Progenitor cell of endocrine pancreas (in vitro differentiated cells): ENCODE measurements at places on chromosomes 2 and 18.

DNA sequence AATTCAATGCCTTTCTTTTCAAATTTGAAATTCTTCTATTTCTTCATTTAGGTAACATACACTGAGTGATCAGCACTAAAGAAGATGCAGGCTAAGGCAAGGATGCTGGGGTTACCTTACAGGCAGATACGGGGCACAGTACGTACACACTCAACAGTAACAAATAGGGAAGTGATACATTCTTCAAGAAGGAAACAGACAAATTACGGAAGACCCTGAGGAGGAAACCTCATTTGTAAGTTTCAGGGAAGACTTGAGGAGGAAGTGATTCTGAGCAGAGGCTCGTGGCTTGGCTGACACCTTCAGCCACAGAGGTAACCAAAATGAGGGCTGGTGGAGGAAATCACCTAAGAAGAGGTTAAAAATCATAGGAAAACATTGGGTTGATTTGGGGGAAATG, 1108.3 kb upstream of the KLHL29 start:
- no peak overlapping the region for H3K4me3 ChIP-seq
- DNase-seq, result no peak
- no peak overlapping the region for H3K27ac ChIP-seq

GRCh38 chr2:144965172-144965571, 445.3 kb upstream of the ZEB2 start:
- H3K36me3 ChIP-seq, result peaks cover 6% of the 10 kb centered on the region
- H3K27ac ChIP-seq, result no peak overlapping the region
- H3K27me3 ChIP-seq, result no peaks in the 10 kb centered on the region

GRCh38 chr2:212318636-212319035, 220.0 kb downstream of the ERBB4 start:
- peaks cover 22% of the 10 kb centered on the region for H3K4me1 ChIP-seq
- no peaks in the 10 kb centered on the region for H3K36me3 ChIP-seq
- no peaks in the 10 kb centered on the region for H3K27me3 ChIP-seq
- H3K27ac ChIP-seq, result no peak overlapping the region

- H3K27ac ChIP-seq, result no peak overlapping the region
- DNase-seq, result no peak
- peaks cover 1% of the 10 kb centered on the region for H3K4me1 ChIP-seq
- no peak overlapping the region for H3K4me3 ChIP-seq
These were observed 66.4 kb downstream of the PAX3 start for GRCh38 chr2:222232372-222232771.

DNA sequence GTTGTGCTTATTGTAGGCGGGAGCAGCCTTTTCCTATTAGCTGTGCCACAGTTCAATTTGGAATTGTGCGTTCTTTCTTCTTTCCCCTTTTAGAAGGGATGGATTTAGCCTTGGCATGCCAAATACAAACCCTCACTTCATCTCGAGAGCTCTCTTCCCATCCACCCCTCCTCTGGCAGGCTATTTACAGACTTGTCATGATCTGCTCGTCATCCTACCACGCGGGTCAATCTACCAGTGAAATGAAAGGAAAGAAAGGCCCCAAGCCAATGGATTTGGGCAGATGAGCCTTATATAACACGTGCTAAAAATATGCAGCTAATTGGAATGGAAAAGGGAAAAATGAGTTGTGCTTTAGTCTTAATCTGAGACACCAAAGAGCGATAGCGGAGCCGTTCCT, 277.5 kb downstream of the PRKCE start:
- no peaks in the 10 kb centered on the region for H3K4me1 ChIP-seq
- H3K27ac ChIP-seq, result no peak overlapping the region
- no peak overlapping the region for H3K4me3 ChIP-seq
- DNase-seq, result no peak
- H3K36me3 ChIP-seq, result no peaks in the 10 kb centered on the region

GRCh38 chr18:1018181-1018681, 113.6 kb downstream of the ADCYAP1 start:
- no peak for DNase-seq
- H3K36me3 ChIP-seq, result no peaks in the 10 kb centered on the region
- H3K27ac ChIP-seq, result peak overlapping the region; percentile 63
- H3K27me3 ChIP-seq, result no peaks in the 10 kb centered on the region
- H3K4me1 ChIP-seq, result peaks cover 8% of the 10 kb centered on the region
- H3K4me3 ChIP-seq, result no peak overlapping the region

DNA sequence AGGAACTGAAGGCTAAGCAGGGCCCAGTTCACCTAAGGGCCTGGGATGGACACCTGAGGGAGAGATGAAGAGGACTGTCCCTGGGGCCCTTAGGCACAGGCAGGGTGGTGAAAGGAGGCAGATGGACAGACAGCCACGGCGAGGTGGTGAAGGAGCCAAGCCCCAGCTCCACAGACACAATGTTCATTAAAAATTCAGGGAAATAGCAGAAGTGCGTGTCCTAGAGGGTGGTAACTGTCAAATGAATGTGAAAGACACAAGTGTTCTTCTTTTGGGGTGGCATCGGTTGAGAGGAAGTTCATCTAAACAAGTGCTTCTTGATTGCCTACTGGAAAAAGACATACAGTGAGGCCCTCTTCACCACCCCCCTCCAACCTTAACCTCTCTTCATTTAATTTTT, 76.2 kb upstream of the SIX2 start:
- DNase-seq, result no peak
- H3K27ac ChIP-seq, result no peak overlapping the region
- H3K4me3 ChIP-seq, result no peak overlapping the region

DNA sequence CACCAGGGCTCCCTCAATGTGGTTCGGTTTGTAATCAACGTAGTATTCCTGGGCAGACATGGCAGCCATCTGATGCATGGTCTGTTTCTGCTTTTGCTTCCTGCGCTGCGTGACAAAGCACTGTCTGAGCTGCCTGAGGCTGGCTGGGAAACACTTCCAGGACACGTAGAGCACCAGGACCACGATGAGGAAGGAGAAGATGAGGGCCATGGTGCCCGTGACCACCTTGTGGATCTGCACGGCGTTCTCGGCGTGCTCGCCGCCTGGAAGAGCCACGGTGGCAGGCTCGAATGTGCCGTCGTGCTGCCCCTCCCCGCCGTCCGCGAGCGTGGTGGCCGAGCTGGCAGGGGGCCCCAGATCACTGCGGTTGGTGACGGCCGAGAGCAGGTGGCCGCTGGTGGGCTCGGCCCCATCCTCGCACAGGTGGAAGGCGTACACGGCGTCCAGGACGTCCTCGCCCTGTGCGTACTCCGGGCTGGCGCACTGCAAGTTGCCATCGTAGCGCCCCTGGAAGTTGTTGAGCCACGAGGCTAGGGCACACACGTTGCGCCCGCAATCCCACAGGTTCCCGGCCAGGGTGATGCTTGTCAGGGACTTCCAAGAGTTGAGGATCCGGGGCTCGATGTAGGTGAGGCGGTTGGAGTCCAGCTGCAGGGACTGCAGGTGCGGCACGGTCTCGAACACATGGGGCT, 2.1 kb downstream of the LRRTM1 start:
- peaks cover 7% of the 10 kb centered on the region for H3K4me1 ChIP-seq
- peak overlapping the region; percentile 77 for H3K4me3 ChIP-seq
- DNase-seq, result no peak
